ENCODE measurements at places on chromosomes 12 and 14.

DNA sequence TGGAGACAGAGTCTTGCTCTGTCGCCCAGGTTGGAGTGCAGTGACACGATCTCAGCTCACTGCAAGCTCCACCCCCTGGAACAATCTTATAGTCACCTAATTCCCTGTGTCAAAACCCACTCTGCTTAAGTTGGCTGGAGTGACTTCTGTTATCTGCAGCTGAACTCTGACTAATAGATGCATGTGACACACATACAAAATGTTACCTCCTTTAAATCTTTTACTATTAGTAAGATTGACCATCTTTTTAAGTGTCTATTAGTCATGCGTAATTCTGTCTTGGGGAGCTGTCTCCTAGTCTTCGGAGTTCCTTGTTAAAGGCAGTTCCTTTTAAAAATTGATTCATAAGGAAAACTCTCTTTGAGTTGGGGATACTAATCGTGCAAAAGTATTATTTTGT, 7.4 kb downstream of the IFI27L1 start:
- DNase-seq: no peak

DNA sequence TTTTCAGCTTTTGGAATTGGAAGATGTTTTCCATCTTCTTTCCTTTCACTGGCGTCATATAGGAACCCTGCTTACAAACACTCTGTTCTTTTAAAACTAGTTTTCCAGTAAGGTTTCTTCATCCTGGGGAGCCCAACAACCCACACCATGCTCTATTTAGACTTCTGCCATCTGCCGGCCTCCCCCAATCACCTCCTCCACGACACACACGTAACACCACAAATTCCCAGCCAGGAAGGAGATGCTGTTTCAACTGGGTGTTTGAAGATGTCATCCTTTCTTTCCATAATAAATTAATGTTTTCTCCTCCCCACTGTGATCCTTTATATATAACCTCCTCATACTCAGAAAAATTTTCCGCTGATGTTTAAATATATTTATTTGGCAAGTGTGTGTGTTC, 231.4 kb upstream of the DDHD1 start:
- no peak for DNase-seq

GRCh38 chr14:101442451-101442850, 118.8 kb upstream of the DIO3 start:
- DNase-seq: no peak

DNA sequence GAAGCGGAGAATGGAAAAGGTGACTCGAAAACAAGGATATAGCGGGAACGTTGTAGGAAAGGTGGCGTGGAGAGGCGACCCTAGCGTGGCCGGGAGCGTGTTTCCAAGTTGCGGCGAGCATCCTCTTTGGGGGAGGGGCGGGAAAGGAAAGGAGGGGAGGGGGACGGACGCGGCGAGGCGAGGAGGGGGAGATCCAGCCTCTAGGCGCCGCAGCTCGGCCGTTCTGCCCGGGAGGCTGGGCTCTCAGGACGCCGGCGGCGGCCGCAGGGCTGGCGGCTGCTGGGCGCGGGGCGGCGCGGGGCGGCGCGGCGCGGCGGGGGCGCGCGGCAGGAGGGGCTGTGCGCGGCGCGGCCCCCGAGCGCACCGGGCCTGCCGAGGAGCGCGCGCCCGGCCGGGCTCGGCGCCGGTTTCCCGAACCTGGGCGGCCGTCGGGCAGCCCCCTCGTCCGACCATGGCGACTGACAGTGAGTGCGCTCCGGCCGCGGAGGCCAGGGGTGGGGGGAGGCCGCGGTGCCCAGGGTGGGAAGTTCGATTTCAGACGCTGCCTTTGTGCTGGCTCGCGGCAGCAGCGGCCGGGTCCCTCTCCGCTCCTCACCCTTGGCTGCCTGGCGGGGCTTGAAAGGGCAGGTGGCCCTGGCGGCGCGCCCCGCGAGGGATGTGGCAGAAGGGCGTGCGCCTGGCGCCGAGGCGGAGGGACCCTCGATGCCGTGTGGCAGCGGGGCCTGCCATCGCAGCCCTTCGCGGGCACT, 50.3 kb downstream of the SNAPC1 start:
- DNase-seq: no peak

GRCh38 chr14:89957376-89957775, 1.6 kb downstream of the TDP1 start:
- no peak for DNase-seq

- no peak for DNase-seq
Observed at GRCh38 chr14:52998376-52999015, 47.6 kb upstream of the FERMT2 start.

DNA sequence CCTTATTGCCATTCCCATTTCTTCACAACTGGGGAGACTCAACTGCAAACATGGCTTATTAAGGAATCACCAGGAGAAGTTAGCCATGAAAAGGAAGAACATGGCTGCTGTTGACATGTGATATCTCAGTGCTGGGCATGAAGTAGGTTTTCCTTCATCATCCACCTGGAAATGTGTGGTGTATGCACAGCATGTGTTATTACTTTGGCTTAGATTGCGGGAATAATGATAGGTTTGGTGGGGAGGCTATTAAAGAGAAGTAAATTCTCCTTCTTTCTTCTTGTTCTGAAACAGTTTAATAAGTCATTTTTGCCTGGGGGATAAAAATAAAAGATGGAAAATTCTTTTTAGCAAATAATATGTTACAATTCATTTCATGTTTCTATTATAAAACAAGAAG, 23.7 kb upstream of the CLEC14A start:
- DNase-seq: peak; percentile 75

DNA sequence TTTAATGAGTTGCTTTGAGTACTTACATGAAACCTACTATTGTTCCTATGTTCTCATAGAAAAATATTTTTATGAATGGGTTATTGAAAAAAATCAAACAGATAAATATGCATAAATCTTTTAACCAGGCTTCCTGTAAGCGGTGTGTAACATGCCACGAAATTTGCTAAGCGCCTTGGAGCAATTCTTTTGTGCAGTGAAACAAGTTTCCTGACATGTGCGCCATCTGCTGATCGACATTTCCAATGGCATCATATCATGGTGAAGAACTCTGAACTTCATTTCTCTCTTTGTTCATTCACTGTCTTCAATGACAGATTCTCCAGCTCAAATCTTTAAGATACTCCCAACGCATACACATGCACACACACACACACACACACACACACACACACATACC, 145.6 kb upstream of the NAV3 start:
- DNase-seq: peak; percentile 79

DNA sequence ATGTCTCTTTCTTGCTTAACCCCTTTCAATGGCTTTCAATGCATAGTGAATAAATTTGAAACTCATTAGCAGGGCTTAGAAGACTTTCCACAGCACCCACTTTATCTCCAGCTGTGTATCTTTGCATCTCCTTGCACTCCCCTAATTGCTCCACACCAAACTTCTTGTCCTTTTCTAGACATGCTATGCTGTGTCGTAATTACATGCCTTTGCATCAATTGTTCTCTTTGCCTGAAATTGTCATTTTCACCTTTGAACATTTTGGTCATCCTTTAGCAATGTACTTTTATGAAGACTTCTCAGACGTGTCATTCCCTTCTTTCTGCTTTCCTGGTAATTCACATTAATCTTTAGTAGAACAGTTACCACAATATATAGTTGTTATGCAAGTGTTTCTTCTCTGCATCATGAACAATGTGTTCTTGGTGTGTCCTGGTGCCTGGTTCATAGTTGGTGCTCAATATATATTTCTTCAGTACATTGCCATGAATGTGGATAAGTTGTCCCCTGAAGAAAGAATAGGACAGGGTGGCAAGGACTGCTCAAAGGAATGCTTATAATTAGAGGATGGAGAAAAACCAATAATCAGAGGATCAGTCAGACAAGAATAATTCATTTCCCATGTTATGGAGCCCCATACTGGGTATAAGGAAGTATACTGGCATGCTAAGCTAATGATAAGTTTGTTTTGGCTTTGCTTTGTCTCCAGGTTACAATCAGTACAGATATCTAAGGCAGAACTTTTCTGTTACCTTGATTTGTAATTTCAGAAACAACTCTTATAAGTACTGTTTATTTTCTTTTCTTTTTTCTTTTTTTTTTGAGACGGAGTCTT, 27.2 kb downstream of the ARF6 start:
- no peak for DNase-seq

Data from COR-L47 (cell line).